H9 (cell line): ENCODE measurements at places on chromosomes 1 and 21. TPM values are rescaled to one million over a fixed set of nuclear protein-coding genes. Genes with fewer than 3 reads are reported as not detected.

C1QB gene
- not detected in 2 replicates for total RNA-seq

LCE3E gene
- total RNA-seq, result not detected in 2 replicates

MRPS14 gene
- total RNA-seq, result 30.6 and 32.8 TPM in 2 replicates

OPTC gene
- 0.68 and 1.1 TPM in 2 replicates for total RNA-seq

OR2G6 gene
- total RNA-seq, result not detected in 2 replicates

COL24A1 gene
- total RNA-seq, result 0.15 and 0.35 TPM in 2 replicates

STPG1 gene
- 8.3 and 9.5 TPM in 2 replicates for total RNA-seq

IL22RA1 gene
- total RNA-seq, result 0.13 TPM in 1 of 2 replicates, not detected in the other

BEST4 gene
- total RNA-seq, result 1.1 and 1.3 TPM in 2 replicates

IFNLR1 gene
- 8.9 and 9.6 TPM in 2 replicates for total RNA-seq

FBLIM1 gene
- total RNA-seq, result 64.7 and 66.8 TPM in 2 replicates

POGZ gene
- total RNA-seq, result 93.0 and 102 TPM in 2 replicates

GIPC2 gene
- 0.85 and 0.90 TPM in 2 replicates for total RNA-seq

TNFRSF14 gene
- total RNA-seq, result 0.29 and 0.57 TPM in 2 replicates

ILF2 gene
- total RNA-seq, result 357 and 362 TPM in 2 replicates

TMEM63A gene
- 75.7 and 80.7 TPM in 2 replicates for total RNA-seq

ZNF648 gene
- 1.1 and 1.4 TPM in 2 replicates for total RNA-seq

GBP5 gene
- not detected in 2 replicates for total RNA-seq

CD5L gene
- total RNA-seq, result not detected in 2 replicates

ZBTB37 gene
- total RNA-seq, result 10.6 and 12.0 TPM in 2 replicates

HMCN1 gene
- total RNA-seq, result 2.9 and 3.3 TPM in 2 replicates

MRAP gene
- total RNA-seq, result not detected in 2 replicates

OR10K2 gene
- not detected in 2 replicates for total RNA-seq

FLG gene
- not detected in 2 replicates for total RNA-seq

PBX1 gene
- 133 and 142 TPM in 2 replicates for total RNA-seq

S1PR1 gene
- total RNA-seq, result 0.24 and 0.26 TPM in 2 replicates

CELSR2 gene
- total RNA-seq, result 26.7 and 29.2 TPM in 2 replicates

MX2 gene
- 1.8 and 1.9 TPM in 2 replicates for total RNA-seq

KRTAP11-1 gene
- total RNA-seq, result not detected in 2 replicates

IGSF9 gene
- 11.3 and 12.3 TPM in 2 replicates for total RNA-seq

ERG gene
- total RNA-seq, result 0.11 and 0.18 TPM in 2 replicates

OR2T35 gene
- total RNA-seq, result not detected in 2 replicates

CRYAA gene
- total RNA-seq, result not detected in 2 replicates

VHLL gene
- total RNA-seq, result not detected in 2 replicates

FUCA1 gene
- 9.1 and 9.4 TPM in 2 replicates for total RNA-seq

RYR2 gene
- 3.3 and 3.4 TPM in 2 replicates for total RNA-seq

SRGAP2B gene
- total RNA-seq, result 19.5 and 23.5 TPM in 2 replicates

DEGS1 gene
- 59.8 and 61.9 TPM in 2 replicates for total RNA-seq

OR2L5 gene
- not detected in 2 replicates for total RNA-seq

RC3H1 gene
- 33.3 and 36.1 TPM in 2 replicates for total RNA-seq

KCNE2 gene
- total RNA-seq, result 0.29 TPM in 1 of 2 replicates, not detected in the other

ANKRD34A gene
- 0.20 and 0.39 TPM in 2 replicates for total RNA-seq

LRRC38 gene
- 0.72 and 0.86 TPM in 2 replicates for total RNA-seq

ESRRG gene
- 0.44 and 0.48 TPM in 2 replicates for total RNA-seq

ALPL gene
- 84.8 and 92.9 TPM in 2 replicates for total RNA-seq

EFHD2 gene
- 16.5 and 16.6 TPM in 2 replicates for total RNA-seq

F13B gene
- not detected in 2 replicates for total RNA-seq

SZT2 gene
- total RNA-seq, result 14.8 and 16.8 TPM in 2 replicates

CCDC181 gene
- total RNA-seq, result 2.9 TPM in 2 replicates

MYBPH gene
- not detected in 2 replicates for total RNA-seq

FCER1A gene
- total RNA-seq, result not detected in 2 replicates
